ENCODE measurements at places on chromosomes 1 and 21.
A peak's percentile ranks its signal among the peaks of the same experiment; 100 is the strongest.

GRCh38 chr1:172054172-172054571 is 212.9 kb downstream of the DNM3 start:
- no peaks in the 10 kb centered on the region for H3K27me3 ChIP-seq
- H3K4me1 ChIP-seq, result no peaks in the 10 kb centered on the region
- no peak overlapping the region for H3K27ac ChIP-seq
- no peaks in the 10 kb centered on the region for H3K36me3 ChIP-seq
- H3K4me3 ChIP-seq, result no peak overlapping the region

DNA sequence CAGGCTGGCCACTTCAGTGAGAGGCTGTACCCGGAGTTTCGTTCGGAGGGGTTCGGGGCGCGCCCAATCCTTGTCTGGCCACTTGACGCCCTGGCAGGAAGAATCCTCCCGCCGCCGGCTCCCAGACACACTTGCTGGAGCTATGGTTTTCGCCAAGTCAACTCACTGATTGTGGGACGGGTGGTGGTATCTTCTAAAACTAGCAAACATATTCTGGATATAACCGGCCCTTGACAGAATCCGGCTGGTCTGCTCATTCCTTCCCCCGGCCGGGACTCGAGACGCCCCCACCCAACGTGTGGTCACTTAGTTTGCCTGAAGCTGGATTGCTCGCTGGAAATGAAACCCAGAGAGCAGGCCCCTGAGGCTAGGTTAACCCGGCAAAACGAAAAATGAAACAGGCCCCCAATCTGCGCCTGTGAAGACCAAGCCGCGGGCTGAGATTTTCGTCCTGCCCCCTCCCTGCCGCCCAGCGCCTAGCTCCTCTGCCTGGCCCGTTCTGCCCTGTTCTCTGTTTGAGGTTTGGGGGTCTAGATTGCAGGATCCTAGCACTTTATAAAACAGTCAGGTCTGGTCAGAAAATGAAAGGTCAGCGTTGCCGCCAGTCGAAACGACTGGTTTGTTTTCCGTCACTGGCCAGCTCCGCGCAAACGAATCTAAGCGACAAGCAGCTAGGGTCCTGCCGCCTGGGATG is 4.6 kb downstream of the GFI1 start:
- peak overlapping the region; percentile 96 for H3K4me3 ChIP-seq
- H3K27ac ChIP-seq, result peak overlapping the region; percentile 94
- DNase-seq, result no peak
- peaks cover 59% of the 10 kb centered on the region for H3K36me3 ChIP-seq
- H3K4me1 ChIP-seq, result peaks cover 53% of the 10 kb centered on the region

DNA sequence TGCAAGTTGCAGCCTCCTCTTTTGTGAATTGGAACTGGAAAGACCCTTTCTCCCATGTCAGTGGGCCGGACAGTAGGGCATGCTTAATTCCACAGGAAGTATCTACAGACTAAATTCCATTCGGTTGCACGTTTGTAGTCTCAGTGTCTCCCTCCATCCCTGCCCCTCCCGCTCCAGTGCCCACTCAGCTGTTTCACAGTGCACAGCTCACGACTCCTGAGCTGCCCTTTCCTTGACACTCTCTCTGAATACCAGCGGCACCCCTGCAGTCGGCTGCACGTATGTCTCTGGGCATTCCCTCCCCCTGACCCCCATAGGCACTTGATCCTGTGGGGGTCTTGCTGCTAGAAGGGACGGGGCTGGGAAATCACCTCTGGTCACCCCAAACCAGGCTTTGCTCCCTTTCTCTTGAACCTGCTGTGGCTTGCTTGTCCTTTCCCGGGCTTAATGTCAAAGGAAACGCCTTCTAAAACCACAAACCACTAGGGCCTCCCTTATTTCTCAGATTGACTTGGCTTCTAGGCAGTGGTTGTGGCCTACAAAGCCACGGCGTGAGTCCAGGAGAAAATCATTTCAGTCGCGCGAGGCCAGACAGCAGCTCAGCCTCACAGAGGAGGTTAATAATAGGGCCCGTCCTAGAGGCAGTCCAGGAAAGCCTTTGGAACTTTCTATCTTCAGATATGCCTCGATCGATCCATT is 365.3 kb upstream of the PROX1 start:
- H3K36me3 ChIP-seq, result no peaks in the 10 kb centered on the region
- H3K4me3 ChIP-seq, result no peak overlapping the region
- peaks cover 2% of the 10 kb centered on the region for H3K27me3 ChIP-seq
- peak overlapping the region; percentile 30 for H3K27ac ChIP-seq
- peak; percentile 6 for DNase-seq
- H3K4me1 ChIP-seq, result peaks cover 9% of the 10 kb centered on the region

DNA sequence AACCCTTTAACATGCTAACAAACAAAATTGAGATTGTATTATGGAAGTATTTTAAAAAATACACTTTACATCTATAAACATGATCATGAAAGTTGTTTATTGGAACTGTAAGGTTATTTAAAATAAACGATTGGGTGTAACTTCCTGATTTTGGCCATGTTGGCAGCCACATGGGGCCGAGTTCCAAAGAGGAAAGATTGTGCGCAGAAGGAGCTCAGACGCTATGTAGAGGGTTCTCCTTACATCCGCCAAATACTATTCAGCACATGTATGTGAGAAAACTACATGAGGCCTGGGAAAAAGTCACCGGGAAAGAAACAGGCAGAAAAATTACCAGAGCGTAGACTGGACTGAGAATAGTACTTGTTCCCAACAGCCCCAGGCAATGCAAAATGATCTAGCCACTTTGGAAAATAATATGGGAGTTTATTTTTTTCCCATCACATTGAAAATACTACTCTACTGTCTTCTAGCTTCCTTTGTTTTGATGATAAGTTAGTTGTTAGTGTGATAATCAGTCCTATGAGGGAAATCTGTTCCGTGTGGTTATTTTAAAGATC is 35.7 kb upstream of the B3GALT2 start:
- peaks cover 53% of the 10 kb centered on the region for H3K36me3 ChIP-seq
- H3K27me3 ChIP-seq, result no peaks in the 10 kb centered on the region
- no peak overlapping the region for H3K27ac ChIP-seq
- DNase-seq, result no peak
- H3K4me3 ChIP-seq, result no peak overlapping the region
- H3K4me1 ChIP-seq, result peaks cover 5% of the 10 kb centered on the region

GRCh38 chr1:107831921-107832320 is 133.1 kb downstream of the VAV3 start:
- peaks cover 70% of the 10 kb centered on the region for H3K4me1 ChIP-seq
- H3K27me3 ChIP-seq, result no peaks in the 10 kb centered on the region
- DNase-seq, result no peak
- peaks cover 6% of the 10 kb centered on the region for H3K36me3 ChIP-seq
- H3K4me3 ChIP-seq, result no peak overlapping the region

DNA sequence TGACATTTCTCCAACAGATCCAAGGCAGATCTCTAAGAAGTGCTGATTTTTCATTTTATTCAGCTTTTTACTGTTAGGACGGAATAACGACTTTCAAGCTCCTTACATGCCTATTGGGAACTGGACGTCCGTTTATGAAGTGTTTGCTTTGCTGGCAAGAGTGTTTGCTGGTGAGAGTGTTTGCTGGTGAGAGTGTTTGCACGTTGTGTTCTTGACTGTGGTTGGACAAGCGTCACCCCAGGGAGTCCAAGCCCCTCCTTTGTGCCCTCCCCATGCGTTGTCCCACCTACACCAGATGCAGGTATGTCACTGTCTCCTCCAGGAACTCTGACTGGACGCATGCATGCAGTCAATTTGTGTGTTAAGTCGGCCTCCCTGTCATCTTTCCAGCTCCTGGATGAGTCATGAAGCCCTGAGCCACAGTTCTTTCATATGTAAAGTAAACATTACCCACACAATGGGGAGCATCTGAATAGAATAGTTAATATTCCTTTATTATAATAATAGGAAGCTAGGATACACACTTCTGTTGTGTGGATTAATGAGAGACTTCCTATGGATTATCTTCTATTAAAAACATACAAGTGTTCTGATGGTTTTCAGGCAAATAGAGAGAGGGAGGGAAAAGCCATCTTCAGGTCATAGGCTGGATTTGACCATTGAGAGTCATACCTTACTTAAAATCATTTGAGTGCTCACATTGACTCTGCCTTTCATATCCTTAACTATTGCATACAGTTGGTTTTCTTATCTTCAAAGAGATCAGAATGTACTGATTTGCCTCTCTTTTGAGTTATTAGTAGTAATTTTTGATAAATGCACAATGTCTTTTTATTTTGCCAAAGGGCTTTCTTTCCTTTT is 119.2 kb downstream of the GALNT2 start:
- peak overlapping the region; percentile 47 for H3K4me3 ChIP-seq
- H3K36me3 ChIP-seq, result peaks cover 47% of the 10 kb centered on the region
- H3K4me1 ChIP-seq, result peaks cover 58% of the 10 kb centered on the region
- no peaks in the 10 kb centered on the region for H3K27me3 ChIP-seq
- peak; percentile 18 for DNase-seq

GRCh38 chr1:153881751-153882150 is 41.0 kb downstream of the GATAD2B start:
- H3K4me1 ChIP-seq, result peaks cover 17% of the 10 kb centered on the region
- no peak overlapping the region for H3K27ac ChIP-seq
- no peaks in the 10 kb centered on the region for H3K27me3 ChIP-seq
- no peak for DNase-seq
- H3K4me3 ChIP-seq, result no peak overlapping the region

- H3K27ac ChIP-seq, result no peak overlapping the region
- DNase-seq, result peak; percentile 78
- no peaks in the 10 kb centered on the region for H3K36me3 ChIP-seq
- peaks cover 17% of the 10 kb centered on the region for H3K4me1 ChIP-seq
Observed at GRCh38 chr1:26408604-26409003, 2.0 kb upstream of the LIN28A start.

DNA sequence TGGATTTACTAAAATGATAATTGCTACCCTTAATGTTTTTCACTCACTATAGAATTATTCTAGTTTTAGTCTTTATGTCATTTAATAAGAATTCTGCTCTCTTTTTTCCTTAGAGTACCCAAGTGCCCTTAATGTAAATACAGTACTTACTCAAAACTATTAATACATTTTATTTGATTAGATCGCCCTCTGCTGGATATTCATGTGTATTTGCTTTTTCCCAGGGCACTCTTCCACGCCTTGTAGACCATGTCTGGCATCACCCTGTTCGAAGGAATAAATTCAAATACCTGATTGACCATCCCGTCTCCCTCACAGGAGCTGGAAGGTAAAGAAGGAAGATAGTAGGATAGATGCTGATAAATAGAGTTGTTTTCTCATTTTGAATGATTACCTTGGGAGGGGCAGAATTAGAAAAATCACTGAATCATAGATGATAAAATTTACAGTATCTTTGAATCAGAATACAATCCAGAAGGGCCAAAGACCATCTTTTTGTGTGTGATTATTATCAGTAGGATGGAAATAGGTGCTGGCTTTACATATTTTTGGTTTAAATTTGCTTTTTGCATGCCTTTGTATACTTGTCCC is 4.1 kb downstream of the AXDND1 start:
- no peak overlapping the region for H3K4me3 ChIP-seq
- no peaks in the 10 kb centered on the region for H3K36me3 ChIP-seq
- peaks cover 11% of the 10 kb centered on the region for H3K4me1 ChIP-seq
- no peak overlapping the region for H3K27ac ChIP-seq

GRCh38 chr1:152906023-152906565 is 2.3 kb upstream of the IVL start:
- no peak overlapping the region for H3K4me3 ChIP-seq
- no peak overlapping the region for H3K27ac ChIP-seq
- peaks cover 4% of the 10 kb centered on the region for H3K4me1 ChIP-seq
- peaks cover 17% of the 10 kb centered on the region for H3K27me3 ChIP-seq
- no peak for DNase-seq
- H3K36me3 ChIP-seq, result no peaks in the 10 kb centered on the region

DNA sequence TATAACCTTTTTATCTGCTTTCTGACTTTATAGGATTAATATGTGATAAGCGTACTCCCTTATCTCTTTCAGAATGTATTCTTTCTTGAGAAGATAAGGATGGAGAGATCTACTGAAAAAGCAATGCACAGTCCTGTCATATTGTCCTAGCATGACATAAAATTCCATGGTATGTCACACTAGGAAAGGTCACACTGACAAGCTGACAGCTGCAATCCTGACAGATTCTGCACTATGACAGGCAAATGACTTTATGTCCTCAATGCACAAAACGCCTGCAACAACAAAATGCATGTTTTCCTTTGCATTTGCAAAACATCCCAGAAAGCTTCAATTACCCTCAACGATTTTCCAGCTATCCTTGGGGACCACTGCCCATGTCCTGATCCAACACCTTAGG is 393.8 kb downstream of the DSCAM start:
- H3K36me3 ChIP-seq, result no peaks in the 10 kb centered on the region
- DNase-seq, result no peak
- no peak overlapping the region for H3K4me3 ChIP-seq
- no peaks in the 10 kb centered on the region for H3K4me1 ChIP-seq
- peaks cover under 1% of the 10 kb centered on the region for H3K27me3 ChIP-seq
- no peak overlapping the region for H3K27ac ChIP-seq
